Fibroblast of skin of right quadriceps (primary cell): ENCODE measurements at places on chromosomes 1 and 21.

- DNase-seq, result no peak
These were observed 17.3 kb downstream of the TMEM201 start for GRCh38 chr1:9605946-9606455.

- no peak for DNase-seq
These were observed 2.9 kb downstream of the C2CD2 start for GRCh38 chr21:41950941-41951351.

GRCh38 chr1:23613191-23614031, 54.1 kb upstream of the ID3 start:
- no peak for DNase-seq

- DNase-seq, result no peak
These were observed 21.8 kb downstream of the C1orf21 start for GRCh38 chr1:184408580-184408979.

DNA sequence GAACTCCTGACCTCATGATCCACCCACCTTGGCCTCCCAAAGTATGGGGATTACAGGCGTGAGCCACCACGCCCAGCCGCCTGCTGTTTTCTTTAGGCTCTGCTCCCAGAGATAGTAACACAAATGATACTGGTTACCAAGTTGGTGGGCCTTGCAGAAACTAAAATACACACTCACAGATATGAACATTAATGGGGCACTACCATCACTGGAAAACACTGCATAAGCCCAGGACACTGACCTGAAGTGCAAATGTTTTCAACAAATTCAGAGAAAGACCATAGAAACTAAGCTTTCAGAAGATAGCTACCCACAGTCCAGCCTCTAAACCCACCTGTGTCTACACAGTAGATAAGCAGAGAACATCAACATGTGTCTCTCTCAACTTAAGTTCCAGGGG, 180.5 kb downstream of the FCRL5 start:
- no peak for DNase-seq

GRCh38 chr1:11740258-11741192, 4.6 kb downstream of the AGTRAP start:
- no peak for DNase-seq
